ENCODE measurements at places on chromosomes 1 and 21. TPM values are rescaled to one million over a fixed set of nuclear protein-coding genes. Genes with fewer than 3 reads are reported as not detected.

GRCh38 chr1:19762175-19762779 lies 37.4 kb downstream of the TMCO4 start:
- ATAC-seq: no peak

The DNM3 gene
- total RNA-seq: 1.6 TPM

DNA sequence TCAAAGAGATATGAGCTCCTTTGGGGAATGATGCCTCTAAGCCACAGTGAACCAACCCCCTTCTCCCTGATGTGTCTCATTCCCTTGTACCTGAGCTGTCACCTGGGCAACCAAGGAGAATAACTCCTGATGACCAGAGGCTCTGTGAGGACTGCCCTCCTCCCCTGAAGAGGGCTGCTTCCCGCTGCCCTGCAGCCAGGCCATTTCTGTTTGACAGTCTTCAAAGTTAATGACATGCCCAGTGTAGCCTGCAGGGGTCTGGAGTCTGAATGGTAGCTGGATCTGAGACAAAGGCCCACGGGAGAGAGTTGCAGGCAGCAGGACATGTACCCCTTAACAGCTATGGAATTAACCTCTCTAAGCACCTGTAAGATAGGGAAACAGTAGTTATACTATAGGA lies 3.4 kb upstream of the SLFNL1 start:
- ATAC-seq: no peak

DNA sequence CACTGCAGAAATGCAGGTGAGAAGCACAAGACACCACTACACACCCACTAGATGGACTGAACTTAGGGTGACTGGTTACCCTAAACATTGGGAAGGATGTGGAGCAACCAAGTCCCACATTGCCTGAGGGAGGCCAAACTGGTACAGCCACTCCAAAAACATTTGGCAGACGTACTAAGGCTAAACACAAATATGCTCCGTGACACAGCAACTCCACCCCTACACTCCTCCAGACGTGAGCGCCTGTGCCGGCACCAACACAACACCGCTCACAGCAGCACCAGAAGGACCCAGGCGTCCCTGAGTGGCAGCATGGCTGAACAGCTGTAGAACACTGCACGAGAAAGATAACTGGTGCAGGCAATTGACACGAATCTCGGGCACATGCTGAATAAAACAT lies 14.7 kb downstream of the PTTG1IP start:
- ATAC-seq: peak; percentile 90

DNA sequence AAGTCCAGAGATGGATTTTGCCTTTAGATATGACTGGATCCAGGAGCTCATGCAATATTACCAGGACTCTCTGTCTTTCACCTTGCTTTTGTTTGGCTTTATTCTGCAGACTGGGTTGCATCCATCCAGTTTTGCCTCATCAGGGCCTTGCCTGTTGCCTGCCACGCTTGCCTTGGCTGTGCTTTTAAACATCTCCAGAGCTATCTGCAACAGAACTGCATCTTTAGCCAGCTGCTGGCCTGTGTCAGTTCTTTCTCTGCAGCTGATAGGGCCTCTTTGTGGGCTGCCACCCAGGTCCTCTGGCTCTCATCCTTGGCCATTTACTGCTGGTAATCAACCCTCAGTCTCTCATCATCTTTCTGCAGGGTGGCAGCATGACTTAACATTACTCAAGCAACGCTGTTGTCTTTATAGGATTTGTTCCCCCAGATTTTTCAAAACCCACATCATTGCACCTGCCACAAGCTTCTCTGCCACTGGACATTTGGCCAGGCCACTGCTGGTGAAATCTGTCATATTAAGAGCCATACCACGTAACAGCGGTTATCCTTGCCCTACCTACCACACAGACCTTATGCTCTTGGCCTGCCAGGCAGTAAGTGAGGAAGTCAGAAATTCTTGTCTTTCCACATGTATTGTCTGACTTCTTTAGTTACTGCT lies 24.4 kb upstream of the HUNK start:
- no peak for ATAC-seq

DNA sequence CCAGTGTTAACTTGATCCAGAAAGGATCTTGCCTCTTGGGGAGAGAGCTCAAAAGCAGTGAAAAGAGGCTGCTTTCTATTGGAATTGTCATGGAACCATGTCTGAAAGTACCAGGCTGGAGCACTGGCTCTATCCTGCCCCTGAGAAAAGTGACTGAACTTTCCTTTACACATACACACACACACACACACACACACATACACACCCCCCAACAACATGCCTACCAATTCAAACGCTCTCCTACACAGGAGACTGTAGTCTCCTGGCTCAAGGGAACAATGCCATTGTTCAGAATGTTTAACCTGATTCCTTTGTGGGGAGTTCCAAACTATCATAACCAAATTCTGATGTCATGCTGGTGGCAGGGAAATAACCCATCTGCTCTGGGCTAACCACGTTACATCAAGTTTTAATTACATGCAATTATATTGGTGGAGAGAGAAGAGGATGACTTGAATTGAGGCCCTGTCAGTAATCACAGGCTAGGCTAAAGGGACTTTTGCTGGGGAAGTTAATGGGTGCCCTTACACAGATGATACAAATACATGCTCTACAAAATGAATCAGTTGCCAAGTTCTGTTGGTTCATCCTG lies 52.3 kb upstream of the DUSP10 start:
- ATAC-seq: peak; percentile 35

DNA sequence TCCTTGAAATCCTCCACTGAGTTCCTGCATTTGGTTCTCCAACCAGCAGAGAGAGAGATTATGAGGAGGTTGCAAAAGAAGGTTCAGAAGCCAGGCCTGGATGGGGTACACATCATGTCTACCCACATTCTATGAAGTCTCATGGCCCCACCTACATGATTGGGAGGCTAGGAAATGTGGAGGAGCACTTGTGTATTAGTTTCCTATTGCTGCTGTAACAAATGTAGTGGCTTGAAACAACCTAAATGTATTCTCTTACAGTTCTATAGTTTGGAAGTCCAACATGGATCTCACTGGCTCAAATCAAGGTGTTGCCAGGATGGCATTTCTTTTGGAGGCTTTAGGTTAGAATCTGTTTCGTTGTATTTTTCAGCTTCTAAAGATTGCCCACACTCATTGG lies 134.2 kb upstream of the ZNF648 start:
- no peak for ATAC-seq

GRCh38 chr1:63916485-63917360 lies 142.9 kb downstream of the ROR1 start:
- no peak for ATAC-seq

DNA sequence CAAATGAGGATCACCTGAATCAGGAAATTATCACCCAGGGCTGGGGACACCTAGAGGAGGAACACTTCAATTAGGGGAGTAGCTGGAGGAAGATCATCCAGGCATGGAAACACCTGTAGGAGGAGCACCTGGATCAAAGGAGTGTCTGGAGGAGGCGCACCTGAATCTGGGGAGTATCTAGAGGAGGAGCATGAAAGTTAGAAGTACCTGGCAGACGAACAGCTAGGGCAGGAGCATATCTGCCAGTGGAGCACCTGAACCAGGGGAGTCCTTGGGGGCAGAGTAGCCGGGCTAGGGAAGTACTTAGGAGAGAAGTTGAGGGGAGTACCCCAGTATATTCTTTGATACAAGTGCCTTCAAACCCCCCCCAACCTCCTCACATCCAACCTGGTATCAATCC lies 1.3 kb downstream of the C1orf210 start:
- peak; percentile 48 for ATAC-seq

DNA sequence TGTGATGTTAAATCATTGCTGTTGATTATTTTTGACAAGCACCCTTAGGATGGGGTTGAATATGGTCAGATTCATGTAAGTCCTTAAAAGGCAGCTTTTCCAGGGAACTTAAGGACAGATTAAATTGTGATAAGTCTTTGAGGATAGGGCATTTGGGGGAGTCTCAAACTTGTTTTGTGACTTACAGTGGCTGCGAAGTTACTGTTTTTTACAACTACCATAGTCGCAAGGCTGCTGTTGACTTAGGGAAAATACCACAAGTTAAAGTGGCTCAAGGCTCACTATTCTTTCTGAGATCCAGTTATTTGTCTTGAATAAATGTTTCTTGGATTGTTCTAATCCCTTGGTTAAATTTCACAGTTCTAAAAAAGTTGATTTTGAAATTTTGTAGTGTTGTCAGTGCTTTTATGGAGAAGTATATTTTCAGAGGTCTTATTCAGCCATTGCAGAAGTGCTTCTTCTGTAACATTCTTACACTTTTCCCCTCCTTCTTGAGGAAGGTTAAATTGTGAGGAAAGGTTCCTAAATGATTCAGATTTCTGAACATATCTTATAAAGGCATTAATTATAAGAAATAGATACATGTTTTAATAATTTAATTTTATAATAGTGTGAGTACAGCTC lies 47.0 kb upstream of the MPC2 start:
- no peak for ATAC-seq

The FAM131C gene
- 0.80 TPM for total RNA-seq

GRCh38 chr21:33444499-33444898 lies 35.3 kb downstream of the TMEM50B start:
- ATAC-seq: no peak

- no peak for ATAC-seq
Measured at GRCh38 chr1:190904091-190904695, 426.5 kb upstream of the BRINP3 start.

The FLG gene
- total RNA-seq: 0.40 TPM

DNA sequence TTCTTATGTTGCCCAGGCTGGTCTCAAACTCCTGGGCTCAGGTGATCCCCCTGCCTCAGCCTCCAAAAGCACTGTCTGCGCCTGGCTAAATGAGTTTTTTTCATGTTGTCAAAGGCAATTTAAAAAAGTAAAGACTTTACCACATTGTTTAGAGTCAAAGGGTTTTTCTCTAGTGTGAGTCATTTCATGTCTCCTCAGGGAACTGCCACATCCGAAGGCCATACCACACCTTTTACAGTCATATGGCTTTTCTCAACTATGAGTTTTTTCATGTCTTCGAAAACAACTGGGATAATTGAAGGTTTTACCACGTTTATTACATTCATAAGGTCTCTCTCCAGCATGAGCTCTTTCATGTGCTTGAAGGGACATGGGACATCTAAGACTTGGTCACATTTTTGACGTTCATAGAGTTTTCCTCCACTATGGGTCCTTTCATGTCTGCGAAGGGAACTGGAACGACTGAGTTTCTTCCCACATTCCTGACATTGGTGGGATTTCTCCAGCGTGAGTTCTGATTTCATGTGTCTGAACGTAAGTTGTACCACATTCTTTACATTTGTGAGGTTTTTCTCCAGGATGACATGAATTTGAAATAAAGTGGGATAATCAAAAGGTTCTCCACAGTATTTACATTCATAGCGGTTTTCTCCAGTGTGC lies 65.6 kb downstream of the UCHL5 start:
- peak; percentile 42 for ATAC-seq

GRCh38 chr1:108829498-108829916 lies 27.4 kb downstream of the AKNAD1 start:
- ATAC-seq: no peak

DNA sequence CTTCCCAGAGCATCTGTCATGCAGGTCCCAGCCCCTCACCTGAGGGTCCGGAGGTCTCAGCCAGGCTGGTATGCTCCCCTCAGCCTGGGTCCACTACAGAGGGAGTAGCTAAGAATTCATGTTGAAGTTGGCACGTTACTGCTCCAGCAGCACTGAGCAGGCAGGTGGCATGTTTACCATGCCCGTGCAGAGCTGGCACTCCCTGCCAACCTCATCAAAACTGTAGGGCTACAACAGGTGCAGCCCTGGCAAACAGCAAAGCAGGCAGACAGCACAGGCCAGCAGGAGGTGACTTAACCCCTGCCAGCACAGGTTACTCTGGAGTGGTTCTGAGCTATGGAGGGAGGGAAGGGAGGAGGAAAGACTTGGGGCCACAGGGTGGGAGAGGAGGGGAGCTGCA lies 46.4 kb downstream of the NUAK2 start:
- peak; percentile 25 for ATAC-seq

The PLA2G2F gene
- total RNA-seq: 0.04 TPM

GRCh38 chr1:244346972-244347618 lies 104.6 kb downstream of the ADSS2 start:
- no peak for ATAC-seq

- peak; percentile 67 for ATAC-seq
Measured at GRCh38 chr1:175757381-175758015, 14.1 kb upstream of the TNR start.

DNA sequence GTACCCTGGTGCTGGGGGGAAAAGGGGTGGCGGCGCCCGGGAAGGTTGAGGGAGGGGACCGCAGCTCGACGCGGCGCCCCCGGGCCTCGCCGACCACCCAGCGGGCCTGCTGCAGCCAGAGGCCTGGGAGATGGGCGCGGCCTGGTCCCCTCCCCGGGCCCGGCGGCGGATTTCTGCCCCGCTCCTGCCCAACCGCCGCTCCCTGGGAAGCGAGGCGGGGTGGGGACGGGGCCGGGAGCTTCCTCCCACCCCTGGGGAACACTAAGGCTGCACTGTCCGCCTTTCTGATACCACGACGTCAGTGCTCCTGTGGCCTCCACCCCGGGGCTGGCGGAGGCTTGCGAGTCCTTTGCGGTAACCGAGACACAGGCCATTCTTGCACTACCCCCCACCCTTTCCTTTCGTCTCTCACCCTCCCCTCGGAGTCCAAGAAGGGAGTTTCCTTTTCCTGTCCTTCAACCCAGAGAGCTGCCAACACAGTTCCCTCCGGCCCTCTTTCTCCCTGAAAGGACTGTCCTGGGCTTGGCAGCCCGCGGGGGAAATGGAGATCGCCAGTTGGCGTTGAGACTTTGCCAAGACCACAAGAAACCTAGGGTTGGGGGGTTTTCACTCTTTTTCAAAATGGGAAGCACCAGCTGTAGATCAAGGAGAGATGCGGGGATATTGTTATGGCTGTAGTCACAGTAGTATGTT lies 742 bp downstream of the SH3GLB1 start:
- peak; percentile 72 for ATAC-seq

The MSH4 gene
- total RNA-seq: 0.36 TPM
